Neural progenitor cell (in vitro differentiated cells): ENCODE measurements at places on chromosomes 2 and 18.

- no peak for DNase-seq
These were observed 40.9 kb upstream of the NEB start for GRCh38 chr2:151775057-151775740.

DNA sequence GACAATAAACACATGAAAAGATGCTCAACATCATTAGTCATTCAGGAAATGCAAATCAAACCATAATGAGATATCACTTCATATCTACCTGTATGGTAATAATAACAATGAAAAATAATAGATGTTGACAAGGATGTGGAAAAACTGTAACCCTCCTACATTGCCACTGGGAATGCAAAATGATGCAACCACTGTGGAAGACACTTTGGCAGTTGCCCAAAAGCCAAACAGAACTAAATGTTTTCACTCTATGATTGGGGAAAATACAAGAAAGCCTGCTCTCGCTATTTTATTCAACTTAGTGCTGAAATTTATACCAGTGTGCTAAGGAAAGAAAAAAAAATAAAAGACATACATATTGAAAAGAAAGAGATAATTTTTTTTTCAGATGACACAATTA, 934.5 kb downstream of the CNTNAP5 start:
- DNase-seq = no peak

- peak; percentile 36 for DNase-seq
These were observed 261.3 kb upstream of the STON1 start for GRCh38 chr2:48268671-48269070.

GRCh38 chr2:142834021-142834420, 43.4 kb upstream of the KYNU start:
- DNase-seq = no peak

DNA sequence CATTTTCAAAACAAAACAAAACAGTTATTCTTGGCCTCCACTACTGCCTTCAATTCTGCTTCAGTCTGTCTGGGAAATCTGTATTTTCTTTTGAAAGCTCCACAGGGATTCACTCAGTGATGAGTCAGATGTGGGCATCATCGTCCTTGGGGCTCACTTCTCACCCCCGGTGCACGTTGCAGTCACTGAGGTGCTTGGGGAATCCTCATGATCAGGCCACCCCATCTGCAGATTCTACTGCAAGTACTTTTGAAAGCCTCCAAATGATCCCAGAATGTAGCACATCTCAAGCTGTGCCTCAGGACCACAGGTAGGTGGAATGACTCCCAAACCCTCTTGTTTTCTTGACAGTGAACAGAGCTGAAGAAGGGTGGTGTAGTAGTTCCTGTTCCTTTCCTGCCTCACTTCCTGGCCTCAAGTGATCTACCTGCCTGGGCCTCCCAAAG, 34.3 kb downstream of the LPIN2 start:
- no peak for DNase-seq

DNA sequence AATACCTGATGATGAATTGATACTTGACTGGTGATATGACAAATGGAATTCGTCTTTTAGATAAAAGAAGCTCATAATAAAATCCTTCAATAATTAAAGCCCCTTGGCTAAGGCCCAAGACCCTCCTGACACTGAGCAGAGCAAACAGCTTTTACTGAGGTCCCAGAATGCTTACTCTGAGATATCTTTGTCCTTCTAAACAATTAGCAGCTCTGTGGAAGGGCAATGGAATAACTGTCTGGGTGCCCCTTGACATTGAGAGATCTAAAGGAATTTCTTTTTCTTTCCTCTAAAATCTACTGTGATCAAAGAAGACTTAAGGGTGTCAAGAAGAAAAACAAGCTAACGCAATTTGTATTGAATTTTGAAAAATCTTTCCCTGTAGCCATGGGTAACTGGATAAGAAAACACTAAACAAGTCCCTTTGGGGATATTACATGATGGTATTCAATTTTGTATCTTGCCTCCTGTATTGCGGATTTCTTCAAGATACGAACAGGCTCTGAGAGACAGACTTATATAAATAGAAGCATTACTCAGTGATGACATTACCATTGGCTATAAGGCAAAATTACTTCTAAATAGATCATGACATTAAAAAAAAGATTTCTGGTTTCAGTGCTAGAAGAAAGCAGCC, 128.8 kb downstream of the MREG start:
- no peak for DNase-seq

GRCh38 chr2:194672994-194673393, 984.0 kb upstream of the SLC39A10 start:
- no peak for DNase-seq
